ENCODE measurements at places on chromosomes 11 and 22.

- DNase-seq = no peak
Measured at GRCh38 chr22:31586137-31586920, 75.7 kb downstream of the PISD start.

DNA sequence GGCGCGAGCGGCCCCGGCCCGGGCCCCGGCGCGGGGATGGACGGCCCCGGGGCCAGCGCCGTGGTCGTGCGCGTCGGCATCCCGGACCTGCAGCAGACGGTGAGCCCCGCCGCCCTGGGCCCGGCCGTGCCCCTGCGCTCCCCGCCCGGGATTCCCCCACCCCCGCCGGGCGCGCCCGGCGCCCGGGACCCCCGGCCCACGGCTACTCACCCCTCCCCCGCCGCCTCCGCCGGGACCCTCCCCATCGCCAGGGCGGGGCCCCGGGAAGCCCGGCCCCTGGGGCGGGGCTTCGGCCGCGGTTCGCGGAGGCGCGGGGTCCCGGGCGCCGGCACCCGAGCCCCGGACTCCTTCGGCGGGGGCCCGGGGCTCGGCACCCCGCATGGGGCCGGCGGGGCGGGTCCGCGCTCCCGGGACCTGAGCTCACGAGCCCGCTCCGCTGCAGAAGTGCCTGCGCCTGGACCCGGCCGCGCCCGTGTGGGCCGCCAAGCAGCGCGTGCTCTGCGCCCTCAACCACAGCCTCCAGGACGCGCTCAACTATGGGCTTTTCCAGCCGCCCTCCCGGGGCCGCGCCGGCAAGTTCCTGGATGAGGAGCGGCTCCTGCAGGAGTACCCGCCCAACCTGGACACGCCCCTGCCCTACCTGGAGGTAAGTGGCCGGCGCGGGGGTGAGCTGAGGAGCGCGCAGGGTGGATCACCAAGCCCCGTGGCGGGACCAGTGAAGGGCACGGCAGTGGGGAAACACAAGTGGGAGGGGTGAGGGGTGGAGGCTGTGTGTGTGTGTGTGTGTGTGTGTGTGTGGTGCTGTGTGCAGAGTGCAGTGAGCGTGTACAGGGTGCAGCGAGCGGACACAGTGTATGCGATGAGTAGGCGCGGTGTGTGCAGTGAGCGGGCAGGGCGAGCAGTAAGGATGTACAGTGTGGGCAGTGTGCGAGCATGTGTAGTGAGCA lies 2.3 kb downstream of the SHANK3 start:
- DNase-seq = peak; percentile 68

- DNase-seq = no peak
Measured at GRCh38 chr11:122833846-122834464, 4.3 kb upstream of the CRTAM start.

GRCh38 chr11:10868352-10868751 lies 10.5 kb upstream of the ZBED5 start:
- DNase-seq = no peak

DNA sequence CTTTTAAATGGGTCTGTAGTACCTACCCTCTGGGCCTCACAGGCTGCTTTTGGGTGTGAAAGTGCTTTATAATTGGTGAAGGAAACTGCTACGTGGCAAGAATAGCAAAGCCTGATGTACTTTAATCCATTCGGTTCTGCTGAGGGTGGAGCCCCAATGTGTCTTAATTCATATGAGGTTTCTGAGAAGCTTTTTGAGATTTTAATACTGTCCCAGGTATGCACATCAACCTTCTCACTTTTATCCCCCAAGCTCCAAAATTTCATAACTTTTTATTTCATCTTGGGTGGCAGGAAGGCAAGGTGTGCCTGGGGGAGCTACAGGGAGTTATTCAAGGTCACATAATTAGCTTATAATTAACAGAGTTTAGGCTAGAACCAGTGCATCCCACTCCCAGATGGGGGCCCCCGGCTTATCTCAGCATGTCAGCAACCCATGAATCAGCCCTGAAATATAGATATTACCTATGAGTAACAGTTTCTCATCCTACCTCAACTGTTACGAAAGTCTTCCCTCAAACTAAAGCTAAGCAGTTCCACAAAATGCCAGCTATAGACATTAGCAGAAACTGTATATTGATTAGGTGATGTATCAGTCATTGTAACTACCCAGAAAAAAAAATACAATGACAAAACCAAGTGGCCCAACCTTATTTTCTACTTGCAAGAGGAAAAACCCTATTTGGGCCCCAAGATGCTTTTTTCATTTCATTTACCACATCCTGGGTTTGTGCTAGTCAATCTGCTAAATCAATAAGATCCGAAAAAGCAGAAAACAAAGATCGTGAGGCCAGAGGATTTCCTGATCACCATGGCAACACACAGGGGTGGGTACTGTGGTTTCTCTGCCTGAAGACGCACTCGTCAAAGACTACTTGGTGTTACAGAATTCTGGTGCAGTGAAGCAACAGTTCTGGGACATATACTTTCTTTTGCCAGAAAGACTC lies 26.7 kb downstream of the CD44 start:
- no peak for DNase-seq

All from NCI-H748 treated with DMSO at 0.1 percent for 48 hours (cell line).